T-helper 9 cell (primary cell): ENCODE measurements at places on chromosomes 16 and 17.

DNA sequence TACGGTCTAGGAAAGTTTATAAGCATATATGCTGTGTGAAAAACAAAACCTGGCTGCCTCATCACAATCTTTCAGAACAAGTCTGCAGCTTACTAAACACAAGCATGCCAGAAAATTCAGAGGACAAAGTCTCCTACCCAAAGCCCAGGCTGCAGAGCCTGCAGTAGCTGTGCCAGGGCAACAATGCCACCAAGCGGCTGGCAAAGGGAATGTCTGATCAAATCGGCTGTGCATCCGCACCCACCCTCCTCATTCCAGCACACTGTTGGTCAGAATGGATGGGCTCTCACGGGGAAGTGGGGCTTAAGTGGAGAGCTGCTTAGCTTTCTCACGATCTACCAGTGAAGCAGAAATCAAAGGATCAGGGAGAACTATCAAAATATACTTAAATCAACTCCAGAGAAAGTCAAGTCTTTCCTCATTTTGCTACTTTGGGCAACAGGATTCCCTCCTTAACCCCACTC, 73.5 kb downstream of the CYTH1 start:
- DNase-seq, result peak; percentile 44

GRCh38 chr17:67718325-67718941, 697 bp downstream of the NOL11 start:
- DNase-seq, result peak; percentile 13

DNA sequence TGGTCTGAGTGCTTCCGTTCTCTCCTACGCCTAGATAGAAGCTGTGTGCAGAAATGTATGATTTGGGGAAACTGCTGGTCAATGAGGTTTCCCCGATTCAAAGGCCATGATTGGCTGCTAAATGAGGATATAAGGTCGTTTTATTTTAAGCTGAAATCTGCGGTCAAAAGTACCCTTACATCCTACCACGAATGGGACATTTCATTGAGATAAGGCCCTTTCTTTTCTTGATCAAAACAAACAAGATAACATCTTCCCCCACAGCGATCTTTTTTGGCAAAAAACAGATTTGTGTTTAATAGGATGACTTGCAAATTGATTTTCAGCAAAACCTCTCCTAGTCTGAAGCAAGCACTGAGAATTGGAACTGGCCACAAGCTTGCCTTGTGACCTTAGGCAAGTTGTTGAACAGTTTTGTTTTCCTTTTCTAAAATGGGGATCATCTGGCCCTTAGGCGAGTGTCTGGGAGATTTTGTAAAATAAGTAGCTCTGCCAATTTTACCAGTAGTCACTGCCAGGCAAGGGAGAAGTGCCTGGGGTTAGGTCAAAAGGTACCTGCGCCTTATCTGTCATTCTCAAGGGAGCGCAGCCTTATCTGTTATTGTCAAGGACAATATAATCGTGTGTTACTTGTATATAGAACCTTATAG, 635 bp downstream of the SCPEP1 start:
- DNase-seq, result no peak

DNA sequence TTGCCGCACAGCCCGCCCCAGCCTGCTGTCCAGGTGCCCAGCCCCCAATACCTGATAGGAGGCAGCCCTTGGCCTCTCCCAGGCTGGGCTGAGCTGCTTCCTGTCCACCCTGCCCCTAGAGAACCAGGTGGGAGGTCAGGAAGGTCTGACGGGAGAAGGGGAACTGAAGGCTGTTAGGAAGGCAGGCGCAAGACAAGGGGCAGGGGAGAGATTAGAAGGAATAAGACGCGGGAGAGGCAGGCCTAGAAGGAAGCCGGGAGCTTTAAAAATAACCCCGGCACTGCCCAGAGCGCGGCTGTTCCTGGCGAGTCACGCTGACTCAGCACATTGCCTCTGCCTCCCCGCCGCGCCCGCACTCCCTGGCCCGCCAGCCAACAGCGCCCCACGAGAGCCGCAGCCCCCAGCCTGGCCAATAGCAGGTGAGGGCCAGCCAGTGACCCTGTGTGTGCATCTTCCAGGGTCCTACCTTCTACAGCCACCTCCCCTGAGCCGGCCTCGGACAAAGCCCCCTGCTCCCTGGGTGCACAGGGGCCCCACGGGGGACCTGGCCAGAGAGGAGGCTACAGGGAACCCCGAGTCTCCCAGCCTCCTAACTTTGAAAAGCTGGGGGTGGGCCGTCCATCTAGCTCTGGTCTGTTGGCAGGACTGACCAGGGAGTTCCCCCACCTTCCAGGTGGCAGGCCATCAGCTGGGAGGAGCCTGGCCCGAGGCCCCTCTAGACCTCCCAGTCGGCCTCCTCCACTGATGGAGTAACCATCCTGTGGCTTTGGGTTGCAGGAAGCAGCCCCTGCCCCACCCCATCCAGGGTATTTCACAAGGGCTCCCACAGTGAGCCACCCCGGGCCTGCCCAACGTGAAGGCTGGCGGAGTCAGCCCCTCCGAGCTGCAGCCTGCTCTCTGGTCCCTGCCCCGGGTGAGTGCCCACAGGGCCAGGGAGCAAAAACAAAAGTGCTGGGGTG, 4.0 kb downstream of the MAFG start:
- DNase-seq, result no peak

DNA sequence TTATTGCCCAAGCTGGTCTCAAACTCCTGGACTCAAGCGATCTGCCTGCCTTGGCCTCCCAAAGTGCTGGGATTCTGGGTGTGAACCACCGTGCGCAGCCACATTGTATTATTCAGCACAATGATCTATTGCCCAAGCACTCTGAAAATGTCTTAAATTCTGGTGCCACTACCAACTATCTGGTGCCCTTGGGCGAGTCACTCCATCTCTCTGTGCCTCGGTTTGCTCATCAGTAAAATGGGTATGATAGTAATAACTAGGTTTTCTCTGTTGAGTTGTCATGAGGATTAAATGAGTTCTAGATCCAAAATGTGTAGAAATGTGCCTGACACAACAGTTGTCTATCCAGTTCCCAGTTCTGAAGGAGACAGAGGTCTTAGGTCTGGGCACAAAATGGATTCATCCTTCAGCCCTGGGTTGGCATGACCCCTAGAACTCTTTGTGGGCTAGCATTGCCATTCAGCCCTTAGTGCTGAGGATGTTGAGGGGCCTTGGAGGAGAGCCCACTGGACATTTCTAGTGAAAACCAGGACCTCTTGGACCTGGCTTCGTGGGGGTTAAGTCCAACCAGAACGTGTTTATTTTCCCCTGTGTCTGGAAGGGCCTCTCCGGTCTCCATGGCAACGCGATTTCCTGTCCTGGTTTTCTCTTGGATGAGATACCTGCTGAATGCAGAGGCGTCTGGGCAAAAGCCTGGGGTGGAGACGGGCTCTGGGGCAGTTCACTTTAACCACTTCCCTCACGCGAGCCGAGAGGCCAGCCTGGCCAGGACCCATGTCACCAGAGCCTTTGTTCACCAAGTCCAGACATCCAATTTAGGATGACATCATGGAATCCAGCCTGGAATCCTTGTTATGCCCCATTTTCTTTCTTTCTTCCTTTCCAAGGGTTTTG, 43.7 kb upstream of the TNRC6A start:
- DNase-seq, result no peak

DNA sequence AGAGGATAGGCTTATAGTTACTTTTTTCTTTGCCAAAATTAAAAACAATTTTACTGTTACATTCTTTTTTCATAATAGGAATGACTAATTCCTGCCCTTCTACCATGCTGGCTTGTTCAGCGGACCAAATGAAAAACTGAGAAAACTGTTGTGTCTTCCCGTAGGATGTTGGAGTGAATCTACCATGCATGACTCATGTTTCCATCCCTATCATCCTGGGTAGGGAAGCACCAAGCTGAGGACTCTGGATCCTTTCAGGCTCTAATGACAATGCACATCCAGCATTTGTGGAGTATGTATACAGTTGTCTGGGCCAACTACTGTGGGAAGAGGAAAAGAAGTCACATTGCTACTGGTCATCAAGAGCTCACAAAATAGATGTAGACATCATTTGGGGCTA, 41.1 kb upstream of the DHX8 start:
- no peak for DNase-seq

DNA sequence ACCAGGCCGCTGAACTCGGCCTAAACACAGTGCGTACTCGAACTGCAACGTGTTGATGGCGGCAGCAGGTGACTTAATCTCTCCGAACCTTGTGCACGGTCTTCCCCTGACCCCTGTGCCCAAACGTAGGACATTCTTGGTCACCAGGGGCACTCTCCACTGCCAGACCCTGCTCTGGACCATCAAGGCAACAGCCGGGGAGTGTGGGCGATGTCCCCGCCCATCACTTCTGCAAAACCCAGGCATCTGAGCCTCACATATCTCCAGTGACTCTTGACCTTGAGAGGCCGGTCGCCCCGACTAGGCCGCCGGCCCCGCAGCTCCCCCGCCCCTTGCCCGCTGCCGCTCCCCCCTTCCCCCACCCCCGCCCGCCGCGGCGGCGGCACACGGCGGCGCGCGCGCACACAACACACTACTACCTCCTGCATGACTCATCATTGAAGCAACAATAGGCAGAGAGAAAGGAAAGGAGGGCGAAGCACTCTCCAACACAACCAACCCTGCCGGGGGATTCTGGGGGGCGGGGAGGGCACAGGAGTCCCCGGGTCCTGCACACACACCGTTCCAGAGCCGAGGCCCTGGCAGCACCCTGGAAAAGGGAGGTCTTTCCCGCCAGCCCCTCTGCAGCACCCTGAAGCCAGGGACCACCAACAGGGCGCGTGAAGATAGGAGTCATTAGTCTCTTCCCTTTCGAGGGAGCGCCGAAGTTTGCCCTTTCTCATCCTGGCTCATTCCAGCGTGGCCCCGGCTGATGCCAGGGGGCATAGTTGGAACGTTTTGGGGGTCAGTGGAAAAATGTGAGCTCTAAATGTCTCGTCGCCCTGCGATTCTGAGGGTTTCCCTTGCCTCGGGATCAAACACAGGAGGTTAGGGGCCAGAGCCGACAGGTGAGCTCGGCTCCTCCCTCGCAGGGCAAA, 1.9 kb downstream of the MNT start:
- peak; percentile 53 for DNase-seq

DNA sequence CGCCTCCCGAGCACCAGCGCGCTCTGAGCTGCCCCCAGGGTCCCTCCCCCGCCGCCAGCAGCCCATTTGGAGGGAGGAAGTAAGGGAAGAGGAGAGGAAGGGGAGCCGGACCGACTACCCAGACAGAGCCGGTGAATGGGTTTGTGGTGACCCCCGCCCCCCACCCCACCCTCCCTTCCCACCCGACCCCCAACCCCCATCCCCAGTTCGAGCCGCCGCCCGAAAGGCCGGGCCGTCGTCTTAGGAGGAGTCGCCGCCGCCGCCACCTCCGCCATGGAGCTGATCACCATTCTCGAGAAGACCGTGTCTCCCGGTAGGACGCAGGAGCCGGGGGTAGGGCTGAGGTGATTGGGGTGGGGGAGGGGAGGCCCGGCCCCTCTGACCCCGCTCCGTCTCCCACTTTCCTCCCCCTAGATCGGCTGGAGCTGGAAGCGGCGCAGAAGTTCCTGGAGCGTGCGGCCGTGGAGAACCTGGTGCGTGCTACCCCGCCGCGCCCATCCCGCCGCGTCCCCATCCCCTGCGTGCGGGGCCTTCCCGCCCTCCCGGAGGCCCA, 329 bp downstream of the KPNB1 start:
- peak; percentile 47 for DNase-seq

DNA sequence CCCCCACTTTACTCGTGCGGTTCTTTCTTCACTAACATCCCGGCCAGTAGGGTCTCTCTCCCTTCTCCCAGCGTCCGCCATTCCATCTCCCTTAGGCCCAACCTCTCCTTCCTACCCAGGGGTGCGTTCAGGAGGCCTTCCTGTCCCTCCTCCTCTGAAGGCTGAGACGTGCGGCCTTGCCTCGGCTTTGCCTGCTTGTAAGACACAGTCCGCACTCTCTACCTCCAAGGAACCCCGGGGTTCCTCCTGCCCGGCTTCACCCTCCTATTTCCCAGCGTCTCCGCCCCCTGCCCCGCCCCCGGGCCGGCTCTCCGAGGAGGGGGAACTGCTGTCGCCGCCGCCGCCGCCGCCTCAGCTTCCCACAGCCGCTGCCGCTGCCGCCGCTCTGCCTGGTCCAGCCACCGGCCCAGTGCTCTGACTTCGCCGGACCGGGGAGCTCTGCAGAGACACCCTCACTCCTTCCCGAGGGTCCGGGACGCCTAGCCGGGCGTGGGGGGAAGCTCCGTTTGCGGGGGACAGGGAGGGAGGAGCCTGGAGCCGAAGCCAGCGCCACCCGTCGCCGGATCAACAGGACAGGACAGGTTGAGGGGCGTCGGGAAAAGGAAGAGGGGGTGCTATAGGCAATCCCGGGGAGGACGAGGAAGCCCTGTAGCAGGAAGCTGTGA, 1.2 kb upstream of the FGF11 start:
- DNase-seq, result peak; percentile 42
